Mammary epithelial cell (primary cell): ENCODE measurements at places on chromosomes 1 and 21.

- no peak for DNase-seq
Observed at GRCh38 chr21:41410361-41410760, 15.7 kb upstream of the MX1 start.

DNA sequence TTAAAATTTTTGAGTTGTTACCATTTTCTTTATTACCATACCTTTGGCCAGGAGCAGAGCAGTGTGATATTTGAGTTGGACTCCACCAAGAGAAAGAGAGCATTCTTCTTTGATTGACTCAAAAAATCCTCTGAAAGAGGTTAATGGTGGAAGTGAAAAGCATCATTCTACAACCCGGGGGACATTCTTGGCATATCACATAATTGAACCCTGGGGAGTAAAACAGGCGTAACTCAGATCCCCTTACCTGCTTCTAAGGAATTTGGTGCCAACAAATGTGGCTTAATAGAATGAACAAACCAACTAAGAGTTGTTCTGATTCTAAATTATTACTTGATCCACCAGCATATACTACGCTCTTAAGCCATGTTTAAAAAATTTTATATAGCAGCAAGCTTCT is 351.1 kb upstream of the DEPDC1 start:
- DNase-seq: no peak

DNA sequence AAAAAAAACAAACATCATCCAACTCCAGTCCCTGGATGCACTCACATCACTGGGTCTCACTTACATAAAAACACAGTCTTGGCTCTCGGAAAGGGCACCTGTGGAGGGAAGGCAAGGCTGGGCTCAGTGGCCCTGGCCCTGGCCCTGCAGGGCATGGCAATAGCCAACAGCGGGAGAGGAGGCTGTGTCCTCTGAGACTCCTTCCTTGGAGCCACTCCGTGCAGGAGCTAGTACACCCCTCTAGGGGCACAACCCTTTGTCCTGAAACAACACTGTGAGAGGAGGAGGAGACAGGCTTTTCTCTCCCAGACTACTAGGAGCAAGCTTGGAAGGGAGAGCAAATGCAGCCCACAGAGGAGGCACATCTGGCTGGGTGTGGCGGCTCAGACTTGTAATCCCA is 28.0 kb downstream of the URB1 start:
- no peak for DNase-seq

DNA sequence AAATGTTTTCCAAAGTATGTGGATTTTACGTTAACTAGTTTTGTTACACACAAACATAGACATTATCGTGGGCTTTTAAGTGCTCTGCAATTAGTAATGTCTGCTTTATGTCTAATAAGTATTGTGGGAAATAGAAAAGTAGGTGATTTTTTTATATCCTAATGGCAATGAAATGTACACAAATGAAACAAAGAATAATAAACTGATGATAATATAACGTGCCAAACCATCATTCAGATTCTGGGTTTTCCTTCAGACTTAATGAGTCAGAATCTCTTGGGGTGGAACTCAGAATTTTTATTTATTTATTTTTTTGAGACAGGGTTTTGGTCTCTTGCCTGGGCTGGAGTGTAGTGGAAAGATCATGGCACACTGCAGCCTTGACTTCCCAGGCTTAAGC is 2.0 kb downstream of the TMEM183A start:
- no peak for DNase-seq

- DNase-seq: no peak
Observed at GRCh38 chr1:7584643-7585042, 186.5 kb upstream of the VAMP3 start.

- DNase-seq: no peak
Observed at GRCh38 chr21:32370998-32371766, 21.6 kb downstream of the URB1 start.

GRCh38 chr1:71687376-71687775 is 595.0 kb downstream of the NEGR1 start:
- DNase-seq: no peak

DNA sequence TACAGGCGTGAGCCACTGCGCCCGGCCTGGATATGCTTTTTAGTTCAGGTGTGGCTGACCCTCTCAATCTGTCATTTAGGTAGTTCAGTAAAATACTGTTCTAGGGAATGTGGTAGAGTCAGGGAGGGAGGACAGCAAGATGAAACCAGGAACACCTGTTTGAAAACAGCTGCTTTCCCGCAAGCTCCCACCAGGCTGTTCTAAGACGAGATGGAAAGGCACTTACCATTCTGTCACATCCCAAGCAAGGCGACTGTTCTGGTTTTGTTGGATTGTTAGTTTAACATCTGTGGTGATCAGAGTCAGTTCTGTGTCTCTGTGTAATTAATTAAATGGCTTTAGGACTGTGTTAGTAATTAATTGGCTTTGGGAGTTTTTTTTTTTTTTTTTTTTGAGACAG is 2.9 kb downstream of the CHAF1B start:
- no peak for DNase-seq

DNA sequence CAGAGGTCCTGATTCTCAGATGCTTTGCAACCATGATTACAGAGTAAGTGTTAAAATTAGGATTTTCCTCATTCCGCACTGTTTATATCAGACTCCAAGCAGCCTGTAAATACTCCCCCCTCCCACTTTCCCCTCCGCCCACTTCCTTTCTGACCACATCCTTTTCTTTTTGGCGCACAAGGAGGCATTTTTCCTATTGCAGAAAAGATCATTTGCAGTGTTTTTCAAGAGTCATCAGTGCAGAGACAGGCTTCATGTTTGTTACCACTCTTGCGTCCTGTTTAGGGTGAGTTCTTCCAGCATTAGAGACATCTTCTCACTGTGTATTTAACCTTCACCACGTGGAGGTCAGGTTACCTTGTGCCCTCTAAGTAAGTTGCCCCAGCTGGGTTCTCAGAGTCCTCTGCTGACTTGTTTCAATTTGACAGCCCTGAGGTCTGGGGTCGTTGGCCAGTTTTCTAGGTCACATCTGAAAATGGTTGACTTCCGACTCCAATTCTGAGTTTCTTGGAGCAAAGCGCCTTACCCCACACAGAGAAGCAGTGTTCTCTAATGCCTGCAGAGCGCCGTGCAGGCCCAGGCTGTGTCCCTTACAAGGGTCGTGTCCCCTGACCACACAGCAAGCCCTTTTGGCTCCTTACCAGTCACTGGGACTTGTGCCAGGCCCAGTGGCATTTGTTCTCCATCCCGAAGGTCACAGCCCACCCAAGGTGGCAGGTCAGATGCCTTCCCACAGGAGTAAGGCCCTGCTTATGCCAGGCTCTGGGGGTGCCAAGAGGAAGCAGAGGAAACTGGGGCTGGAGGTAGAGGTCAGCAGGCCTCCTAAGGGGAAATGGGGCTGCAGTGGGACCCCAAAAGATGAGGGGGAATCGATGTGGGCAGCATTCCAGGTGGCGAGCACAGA is 85.6 kb downstream of the FAM78B start:
- DNase-seq: no peak

DNA sequence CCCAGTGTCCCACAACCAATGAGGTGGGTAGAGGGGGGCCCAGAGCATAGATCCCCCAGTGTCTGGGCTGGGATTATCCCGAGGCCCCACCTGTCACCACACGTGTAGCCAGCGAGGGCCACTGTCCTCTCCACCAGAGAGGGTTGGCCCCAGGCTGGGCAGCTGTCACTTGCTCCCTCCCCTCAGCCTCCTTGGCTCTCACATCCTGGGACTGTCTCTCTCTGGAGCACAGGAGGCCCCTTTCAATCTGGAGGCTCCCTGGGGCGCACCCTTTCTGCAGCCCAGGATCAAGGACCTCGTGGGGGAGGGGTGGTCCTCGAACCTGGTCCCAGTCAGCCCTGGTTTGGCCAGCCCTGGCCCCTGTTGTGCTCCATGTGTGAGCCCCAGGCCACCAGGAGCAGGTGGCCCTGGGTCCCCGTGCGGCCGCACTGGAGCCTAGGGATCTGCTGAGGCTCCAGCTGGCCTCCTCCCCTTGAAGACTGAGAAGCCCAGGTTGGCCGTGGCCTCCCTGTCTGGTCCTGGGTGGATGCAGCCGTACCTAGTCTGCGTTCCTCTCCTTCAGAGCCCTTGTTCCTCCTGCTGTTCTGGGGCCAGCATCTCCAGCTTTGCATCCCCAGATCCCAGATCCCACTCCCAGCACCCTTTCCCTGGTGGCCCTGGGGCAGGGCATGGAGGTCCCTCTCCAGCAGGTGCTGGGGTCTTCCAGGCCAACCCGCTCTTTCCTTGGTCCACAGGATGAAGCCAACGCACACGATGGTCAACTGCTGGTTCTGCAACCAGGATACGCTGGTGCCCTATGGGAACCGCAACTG is 6.7 kb downstream of the TMEM201 start:
- DNase-seq: no peak

- no peak for DNase-seq
Observed at GRCh38 chr1:15408890-15409387, 749 bp upstream of the EFHD2 start.

GRCh38 chr1:163670989-163671757 is 349.4 kb downstream of the NUF2 start:
- no peak for DNase-seq

GRCh38 chr1:239170828-239171227 is 215.5 kb upstream of the CHRM3 start:
- no peak for DNase-seq

GRCh38 chr1:219109424-219110018 is 64.2 kb upstream of the LYPLAL1 start:
- no peak for DNase-seq

- DNase-seq: peak; percentile 51
Observed at GRCh38 chr1:39107341-39108290, 81.5 kb downstream of the NDUFS5 start.

DNA sequence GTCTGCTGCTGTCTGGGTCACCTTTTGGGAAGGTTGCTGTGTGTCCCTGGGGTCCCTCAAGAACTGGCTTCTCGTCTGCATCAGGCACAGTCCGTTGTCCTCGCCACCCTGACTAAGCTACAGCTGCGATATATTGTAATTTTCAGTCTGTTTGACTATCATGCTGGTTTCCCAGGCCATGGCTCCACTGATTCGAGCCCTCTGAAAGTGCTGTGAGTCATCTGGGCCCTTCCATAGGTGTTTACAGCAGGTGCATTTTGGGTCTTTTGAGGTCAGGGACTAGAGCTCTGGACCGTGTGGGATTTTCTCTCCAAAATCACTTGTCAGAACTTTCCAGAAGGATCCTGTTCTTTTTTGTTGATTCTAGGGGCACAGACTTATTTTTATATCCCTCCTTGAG is 52.8 kb downstream of the SPSB1 start:
- no peak for DNase-seq

DNA sequence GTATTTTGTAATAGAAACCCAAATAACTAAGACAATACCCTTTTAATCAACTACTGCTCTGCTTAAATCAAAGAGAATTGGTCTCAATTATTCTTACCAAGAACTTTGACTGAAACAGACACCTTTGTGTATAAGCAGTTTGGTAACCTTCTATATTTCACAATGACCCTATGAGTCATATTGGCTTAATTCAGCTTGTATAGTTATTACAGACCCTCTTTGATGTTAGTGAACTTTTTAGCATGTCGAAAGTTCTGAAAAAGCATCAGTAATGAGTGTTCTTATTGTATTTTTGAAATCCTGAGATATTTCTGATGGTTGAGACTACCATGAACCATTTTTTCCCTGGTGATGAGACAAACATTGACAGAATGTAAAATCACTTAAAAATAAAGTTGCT is 43.3 kb upstream of the RABGAP1L start:
- DNase-seq: peak; percentile 80

- DNase-seq: no peak
Observed at GRCh38 chr1:240831191-240831631, 219.3 kb upstream of the GREM2 start.

- DNase-seq: no peak
Observed at GRCh38 chr1:22886211-22886610, 86.5 kb downstream of the LACTBL1 start.

- DNase-seq: no peak
Observed at GRCh38 chr1:145972580-145972979, 8.1 kb downstream of the POLR3GL start.

DNA sequence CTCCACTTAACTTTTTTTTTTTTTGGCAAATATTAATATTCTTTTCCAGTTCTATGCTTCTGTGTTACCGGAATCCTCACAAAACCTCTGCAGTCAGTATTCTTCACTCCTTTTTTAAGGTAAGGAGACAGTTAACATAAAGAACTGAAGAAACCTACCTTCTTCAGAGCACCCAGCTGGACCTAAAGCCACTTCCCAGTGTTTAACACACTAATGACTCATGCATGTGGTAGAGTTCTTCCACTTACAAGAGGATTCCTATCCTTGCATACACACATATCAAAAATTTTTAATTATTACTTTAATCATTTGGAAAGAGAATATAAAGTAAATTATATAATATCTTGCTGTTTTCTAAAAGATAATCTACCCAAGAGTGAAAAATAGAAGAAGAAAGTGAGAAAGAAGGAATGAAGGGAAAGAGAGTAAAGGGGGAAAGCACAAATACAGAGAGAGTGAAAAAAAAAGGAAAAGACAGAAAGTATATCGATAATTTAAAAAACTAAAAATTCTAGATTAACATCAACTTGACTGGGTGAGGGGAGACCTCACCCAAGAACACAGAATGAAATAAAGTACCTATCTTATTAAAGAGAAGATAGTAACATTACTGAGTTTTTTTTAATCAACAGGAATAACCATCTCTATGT is 54.9 kb downstream of the ENAH start:
- DNase-seq: peak; percentile 46

GRCh38 chr1:227356620-227357146 is 38.4 kb upstream of the CDC42BPA start:
- DNase-seq: peak; percentile 64

GRCh38 chr1:93531193-93531592 is 83.3 kb downstream of the FNBP1L start:
- no peak for DNase-seq

- DNase-seq: no peak
Observed at GRCh38 chr1:163144418-163144817, 58.3 kb downstream of the RGS5 start.

DNA sequence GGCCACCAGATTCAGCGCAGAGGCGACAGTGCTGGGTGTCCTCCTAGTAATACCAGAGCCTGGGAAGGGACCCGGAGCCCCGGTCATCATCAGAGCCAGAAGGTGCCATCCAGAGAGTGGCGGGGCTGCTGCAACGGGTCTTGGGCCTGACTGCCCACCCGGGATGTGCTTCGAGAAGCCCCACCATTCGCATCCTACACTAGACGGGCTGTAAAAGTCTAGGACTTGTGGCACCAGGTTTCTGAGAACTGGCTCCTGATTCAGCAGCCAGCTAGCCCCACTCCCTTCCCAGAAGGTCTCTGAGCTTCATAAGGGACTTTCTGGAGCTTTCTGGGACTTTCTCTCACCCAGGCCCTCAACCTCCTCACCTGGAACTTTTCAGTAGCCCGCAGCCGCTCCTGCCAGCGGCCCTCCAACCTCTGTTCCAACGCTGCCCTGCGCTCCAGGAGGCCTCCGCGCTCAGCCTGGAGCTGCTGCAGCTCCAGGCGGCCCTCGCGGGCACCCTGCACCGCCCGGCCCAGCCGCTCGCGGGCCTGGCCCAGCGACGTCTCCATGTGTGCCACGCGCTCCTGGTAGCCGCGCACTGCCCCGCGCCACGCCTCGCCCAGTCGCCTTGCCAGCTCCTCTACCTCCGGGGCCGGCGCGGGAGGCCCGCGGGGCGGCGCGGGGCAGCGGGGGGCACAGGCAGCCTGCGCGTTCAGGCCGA is 940 bp downstream of the NES start:
- no peak for DNase-seq

GRCh38 chr21:31216206-31216605 is 127.9 kb downstream of the TIAM1 start:
- DNase-seq: no peak

- DNase-seq: peak; percentile 58
Observed at GRCh38 chr1:109371341-109371739, 26.4 kb downstream of the SORT1 start.
